8988T (cell line): ENCODE measurements at places on chromosomes 4 and X.
A peak's percentile ranks its signal among the peaks of the same experiment; 100 is the strongest.

- DNase-seq: no peak
Measured at GRCh38 chrX:31223817-31224216, 152.0 kb upstream of the FTHL17 start.

DNA sequence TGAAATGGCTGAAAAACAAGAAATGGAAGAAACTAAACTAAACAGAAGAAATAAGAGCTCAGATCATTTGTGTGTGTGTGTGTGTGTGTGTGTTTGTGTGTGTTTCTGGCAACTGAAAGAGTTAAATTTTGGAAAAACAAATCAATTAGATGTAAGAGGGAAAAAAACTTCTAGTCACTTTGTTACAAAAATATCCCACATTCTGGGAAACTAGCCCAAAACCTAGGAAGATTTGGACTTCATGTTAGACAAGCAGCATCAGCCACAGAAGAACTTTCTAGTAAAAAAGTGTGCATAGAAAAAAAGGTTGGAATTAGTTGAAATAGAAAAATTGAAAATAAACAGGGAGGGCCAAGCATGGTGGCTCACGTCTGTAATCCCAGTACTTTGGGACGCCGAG, 111.6 kb upstream of the PRKG2 start:
- DNase-seq: no peak

- no peak for DNase-seq
Measured at GRCh38 chr4:177016541-177017141, 223.9 kb upstream of the VEGFC start.

DNA sequence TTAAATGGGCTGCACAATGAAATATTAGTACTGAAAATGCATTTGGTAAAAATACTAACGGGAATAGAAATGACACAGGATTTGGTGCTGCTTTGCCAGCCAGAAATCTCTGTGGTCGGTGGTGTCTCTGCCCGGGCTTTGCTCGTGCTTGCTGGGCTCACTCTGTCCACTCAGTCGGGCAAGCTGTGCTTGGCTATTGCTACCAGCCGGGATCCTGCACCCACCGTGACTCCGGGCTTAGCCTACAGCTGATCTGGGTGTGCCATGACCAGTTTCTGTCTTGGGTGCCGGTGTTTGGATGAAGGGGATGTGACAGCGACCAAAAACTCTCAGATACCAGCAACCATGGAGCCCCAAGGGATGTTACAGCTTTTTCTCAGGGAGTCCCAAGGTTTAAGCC, 487.7 kb downstream of the TECRL start:
- no peak for DNase-seq

GRCh38 chr4:22237155-22237751, 278.6 kb downstream of the ADGRA3 start:
- DNase-seq: peak; percentile 27

GRCh38 chrX:10513974-10514373, 106.4 kb downstream of the MID1 start:
- no peak for DNase-seq

DNA sequence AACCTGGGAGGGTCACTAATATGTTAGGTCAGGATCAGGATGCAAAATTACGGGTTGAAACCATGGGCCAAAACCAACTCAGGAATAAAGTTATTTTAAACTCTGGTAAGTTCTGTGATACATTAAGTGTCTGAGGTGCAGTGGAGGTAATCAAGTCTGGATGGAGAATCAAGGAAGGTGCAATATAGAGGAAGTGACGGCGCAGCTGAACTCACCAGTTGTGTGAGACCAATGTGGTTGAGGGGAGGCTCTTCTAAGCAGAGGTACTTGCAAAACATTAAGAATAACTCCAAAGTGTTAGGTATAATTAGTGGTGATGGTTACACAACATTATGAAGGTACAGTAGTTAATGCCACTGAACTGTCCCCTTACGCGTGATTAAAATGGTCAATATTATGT, 19.7 kb downstream of the GAB3 start:
- no peak for DNase-seq
